ENCODE measurements at places on chromosomes 16 and 17.
A peak's percentile ranks its signal among the peaks of the same experiment; 100 is the strongest.

DNA sequence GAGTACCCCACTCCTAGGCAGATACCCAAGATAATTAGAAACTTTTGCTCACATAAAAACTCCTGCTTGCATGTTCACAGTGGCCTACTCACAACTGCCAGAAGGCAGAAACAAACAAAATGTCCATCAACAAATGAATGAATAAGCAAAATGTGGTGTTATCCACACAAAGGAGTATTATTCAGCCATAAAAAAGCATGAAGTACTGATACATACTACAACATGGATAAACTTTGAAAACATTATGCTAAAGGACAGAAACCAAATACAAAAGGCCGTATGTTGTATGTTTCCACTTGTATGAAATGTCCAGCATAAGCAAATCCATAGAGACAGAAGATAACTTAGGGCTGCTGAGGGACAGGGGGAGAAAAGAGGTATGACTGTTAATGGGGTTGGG is 1.9 kb downstream of the HSDL1 start:
- DNase-seq: no peak

- DNase-seq: peak; percentile 68
Measured at GRCh38 chr17:76515274-76515949, 14.2 kb upstream of the RHBDF2 start.

GRCh38 chr17:60652454-60653247 is 25.0 kb upstream of the BCAS3 start:
- DNase-seq: no peak

- DNase-seq: no peak
Measured at GRCh38 chr17:6994666-6995256, 1.1 kb upstream of the ALOX12 start.

DNA sequence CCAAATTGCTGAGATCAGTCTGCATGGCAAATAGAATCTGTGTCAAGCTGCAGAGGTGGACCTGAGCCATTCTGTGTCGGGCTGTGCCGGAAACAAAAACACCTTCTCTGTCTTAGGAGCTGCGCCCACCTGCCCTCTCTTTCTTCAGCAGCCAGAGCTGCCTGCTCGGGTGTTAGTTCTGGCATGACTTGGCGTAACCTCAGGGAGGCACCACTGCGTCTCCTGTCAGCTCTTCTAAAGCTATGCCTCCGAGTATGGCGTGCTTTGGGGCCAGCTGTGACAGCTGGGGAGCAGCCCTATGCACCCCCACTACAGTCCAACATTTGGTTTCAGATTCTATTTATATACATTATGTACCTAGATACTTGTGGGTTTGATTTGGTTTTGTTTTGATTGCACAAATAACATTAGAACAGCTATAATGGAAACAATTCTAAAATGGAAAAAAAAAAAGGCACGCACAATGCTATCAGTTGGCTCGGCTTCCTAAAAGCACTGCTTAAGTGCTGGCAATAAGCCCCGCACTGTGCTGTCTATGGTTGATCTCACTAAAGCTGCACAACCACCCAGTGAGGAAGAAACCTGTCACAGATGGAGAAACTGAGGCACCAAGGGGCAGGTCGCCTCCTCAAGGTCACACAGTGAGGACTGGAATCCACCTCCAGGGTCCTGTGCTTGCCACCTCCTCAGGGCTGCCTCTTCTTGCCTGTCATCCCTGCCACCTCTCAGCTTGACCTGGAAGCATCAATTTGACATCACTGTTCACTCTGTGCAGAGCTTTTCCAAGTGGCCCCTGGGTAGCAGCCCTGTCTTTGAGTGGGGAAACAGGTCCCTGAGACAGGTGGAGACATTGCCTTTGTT is 18.7 kb upstream of the ADGRG1 start:
- no peak for DNase-seq

DNA sequence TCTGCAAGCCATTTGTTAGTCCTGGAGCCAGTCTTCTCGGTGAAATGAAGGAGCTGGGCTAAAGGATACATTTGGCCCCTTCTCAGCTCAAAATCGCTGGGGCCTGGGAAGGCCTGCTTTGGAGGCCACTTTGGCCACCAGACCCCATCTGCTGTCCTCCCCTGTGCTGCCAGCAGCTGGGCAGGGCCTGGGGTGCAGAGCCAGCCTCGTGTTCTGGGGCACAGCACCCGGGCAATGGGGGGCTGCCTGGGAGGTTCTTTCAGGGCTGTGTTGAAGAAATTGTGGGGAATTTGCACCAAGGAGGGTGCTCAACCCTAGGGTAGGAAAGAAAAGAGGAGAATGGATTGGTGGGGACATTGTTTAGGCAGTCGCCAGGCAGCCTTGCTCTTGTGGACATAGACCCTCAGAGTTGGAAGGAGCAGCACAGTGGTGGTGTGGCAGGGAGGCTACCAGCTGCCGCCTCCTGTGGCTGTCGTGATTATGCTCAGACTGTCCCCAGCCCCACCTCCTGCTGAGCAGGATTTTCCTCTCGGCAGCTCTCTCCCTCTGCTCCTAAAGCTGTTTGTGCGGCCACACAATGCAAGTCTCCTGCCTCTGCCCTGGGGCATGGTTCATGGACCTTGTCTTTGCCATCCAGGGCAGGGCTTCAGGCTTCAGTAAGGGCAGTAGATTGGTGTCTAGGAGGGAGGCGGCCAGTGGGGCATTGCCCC is 174.8 kb downstream of the NTN1 start:
- DNase-seq: no peak

DNA sequence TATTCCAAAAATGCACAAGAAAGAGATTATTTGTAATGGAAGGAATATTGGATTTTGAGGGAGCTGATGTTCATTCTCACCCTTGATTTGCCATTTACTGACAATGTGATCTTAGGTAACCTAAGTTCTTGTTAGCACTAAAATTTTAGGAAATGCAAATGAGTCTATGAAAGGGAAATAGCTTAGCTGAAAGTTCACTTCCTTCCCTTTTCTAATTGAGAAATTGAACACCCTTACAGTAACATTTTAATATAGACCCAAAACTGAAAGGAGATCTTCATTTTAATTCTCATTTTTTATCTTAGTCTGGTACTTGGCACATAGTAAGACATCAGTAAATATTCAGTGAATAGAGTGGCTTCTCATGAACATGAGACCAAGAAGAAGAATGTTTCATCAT is 10.9 kb upstream of the WSB1 start:
- no peak for DNase-seq

DNA sequence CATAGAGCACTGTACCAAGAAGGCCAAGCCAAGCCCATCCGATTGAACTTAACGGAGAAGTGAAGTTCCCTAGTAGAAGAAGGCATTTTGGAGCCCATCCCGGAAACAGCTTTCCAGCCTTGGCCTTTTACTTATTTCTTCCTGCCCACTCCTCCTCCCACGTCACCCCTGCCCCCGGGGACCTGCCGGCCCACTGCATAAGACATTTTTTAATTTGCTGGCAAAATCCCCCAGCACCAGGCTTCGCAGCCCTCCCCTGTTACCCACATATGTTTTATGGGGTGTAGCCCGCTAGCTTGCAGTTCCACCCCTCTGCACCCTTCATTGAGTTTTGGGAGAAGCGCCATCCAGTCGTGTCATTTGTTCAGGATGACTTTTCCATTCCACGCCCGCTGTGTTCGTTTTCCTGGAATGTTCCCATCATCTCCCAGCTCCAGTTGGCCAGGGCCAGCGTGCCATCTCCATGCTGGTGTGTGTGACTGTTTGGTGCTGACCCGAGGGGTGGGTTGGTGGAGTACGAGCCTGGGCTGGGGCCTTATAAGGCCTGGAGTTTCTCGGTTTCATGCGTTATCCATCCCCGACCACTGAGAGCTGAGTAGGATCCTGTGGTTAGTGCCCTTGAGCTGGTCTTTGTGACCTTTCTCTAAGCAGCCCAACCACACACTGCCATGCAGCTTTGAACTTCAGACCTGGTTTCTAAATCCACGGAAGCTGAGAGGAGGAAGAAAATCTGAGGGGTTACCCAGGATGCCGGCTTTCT is 20.0 kb upstream of the TBX2 start:
- no peak for DNase-seq

DNA sequence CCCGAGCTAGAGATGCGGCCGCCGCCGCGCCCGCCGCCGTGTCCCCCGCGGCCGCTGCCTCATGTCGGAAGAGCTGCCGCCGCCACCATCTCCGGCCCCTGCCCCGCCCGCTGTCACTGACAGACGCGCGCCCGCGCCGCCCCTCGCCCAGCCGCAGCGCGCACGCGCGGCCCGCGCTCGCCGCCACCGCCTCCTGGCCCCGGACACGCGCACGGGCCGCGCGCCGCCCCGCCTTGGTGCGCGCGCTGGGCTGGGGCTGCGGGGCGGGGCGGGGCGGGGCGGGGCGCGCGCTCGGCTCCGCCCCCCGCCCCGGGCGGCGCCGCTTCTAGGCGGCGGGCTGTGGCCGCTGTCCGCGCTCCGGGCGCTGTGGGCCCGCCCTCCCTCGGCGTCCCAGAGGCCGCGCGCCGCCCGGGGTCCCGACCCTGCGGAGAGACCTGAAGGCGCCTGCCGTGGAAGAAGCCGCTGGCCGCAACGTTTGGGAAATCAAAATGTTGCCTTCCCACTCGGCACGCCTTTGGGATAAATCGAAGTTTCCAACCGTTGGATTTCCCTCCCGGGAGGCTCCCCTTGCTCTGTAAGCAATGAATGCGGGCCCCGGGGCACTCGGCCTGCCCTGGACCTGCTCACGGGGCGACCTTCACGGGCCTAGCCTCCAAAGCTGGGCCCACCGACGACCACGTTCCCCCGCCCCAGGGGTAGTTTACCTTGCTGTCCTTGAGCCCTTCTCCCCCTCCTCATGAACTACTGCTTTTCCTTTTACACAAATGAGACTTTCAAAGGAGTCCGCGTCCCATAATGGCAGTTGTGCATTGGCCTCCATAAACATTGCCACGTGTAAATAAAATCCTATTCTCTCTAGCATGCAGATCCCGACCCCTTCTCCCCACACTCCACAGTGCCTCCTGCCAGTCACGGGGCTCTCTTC is at the start of gene ADCY9:
TSS of gene ADCY9 (minus strand) at position 118 of the 925 bp plus-strand sequence. CDS start 1,000 bp downstream, outside the sequence.
- DNase-seq: peak; percentile 41

DNA sequence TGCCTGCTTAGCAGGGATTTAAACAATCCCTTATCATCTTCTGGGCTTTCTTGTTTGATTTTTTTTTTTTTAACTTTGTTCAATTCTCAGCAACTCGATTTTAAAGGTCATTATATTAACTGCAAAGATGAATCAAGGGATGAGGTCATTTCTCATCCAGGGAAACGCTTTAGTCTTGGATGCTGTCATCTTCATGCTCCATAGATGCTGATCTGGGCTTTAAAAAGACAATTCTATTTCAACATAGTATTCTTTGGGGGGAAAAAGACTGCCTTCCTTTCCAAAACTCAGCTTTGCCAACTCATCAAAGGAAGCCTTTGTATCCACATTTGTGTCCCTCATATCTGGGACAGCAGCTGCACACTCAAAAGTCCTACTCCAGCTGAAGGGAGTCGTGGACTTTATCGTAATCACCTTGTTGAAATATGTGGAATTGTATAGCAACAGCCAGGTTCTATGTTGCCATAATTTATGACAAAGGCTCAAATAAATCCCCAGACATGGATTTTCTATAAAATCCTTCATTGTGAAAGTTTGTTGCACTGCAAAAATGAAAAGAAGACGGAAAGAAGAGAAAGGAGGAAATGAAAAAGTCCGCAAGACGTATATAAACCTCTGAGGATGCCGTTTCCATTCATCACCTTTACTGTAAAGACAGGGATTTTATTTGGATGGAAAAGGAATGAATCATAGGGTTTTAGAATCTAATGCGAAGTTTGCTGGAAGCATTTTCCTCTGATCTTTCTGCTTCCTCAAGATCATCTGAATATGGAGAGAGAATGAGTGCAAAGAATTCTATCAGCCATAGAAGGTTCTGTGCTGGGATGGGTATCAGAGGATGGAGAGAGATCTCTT is 48.6 kb upstream of the XYLT1 start:
- DNase-seq: no peak

- peak; percentile 38 for DNase-seq
Measured at GRCh38 chr16:68605746-68606145, 39.4 kb upstream of the CDH3 start.

DNA sequence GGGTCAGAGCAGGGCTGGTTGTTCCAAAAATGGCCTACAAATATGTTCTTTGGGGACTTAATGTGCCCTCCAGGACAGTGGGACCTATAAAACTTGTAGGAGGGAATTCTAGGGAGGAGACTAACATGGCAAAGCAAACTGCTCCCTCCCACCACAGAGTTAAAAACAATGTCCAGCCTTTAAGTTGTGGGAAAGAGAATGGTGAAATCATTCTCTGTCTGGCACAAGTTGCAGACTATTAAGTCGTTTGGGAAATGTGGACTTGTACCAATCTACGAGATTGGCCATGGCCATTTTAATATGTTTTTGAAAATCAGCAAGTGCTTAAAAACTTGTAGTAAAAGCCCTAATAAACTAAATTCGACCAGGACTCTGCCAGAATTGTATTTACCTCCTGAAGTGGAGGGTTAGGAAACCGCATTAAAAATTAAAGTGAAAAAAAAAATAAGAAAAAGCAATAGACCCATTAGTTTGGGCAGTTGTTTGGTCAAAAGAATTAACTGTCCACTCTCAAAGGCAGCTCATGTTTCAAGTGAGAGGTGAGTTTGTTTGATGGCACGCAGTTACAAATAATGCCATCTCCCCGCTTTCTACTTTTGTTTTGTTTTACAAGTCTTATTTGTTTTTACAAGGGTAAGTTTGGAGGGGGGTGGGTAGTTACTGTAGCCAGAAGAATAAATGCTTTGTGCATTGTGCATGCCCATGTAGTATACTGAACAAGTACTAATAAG is 32.4 kb downstream of the ANKFN1 start:
- DNase-seq: no peak

DNA sequence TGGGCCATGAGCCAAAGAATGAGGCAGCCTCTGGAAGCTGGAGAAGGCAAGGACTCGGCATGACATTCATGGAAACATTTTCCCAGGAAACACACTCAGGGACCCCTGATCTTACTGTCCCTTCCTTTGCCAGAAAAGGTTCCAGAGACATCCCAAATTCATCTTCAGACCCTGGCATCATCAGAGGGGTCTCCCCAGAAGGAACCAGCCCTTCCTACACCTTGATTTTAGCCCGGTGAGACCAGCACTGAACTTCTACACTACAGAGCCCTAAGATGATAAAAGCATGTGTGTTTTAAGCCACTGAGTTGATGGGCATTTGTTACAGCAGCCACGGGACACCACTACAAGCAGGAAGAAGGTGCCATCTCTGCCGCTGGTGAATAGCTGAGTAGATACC is 262.3 kb downstream of the C16orf95 start:
- no peak for DNase-seq

DNA sequence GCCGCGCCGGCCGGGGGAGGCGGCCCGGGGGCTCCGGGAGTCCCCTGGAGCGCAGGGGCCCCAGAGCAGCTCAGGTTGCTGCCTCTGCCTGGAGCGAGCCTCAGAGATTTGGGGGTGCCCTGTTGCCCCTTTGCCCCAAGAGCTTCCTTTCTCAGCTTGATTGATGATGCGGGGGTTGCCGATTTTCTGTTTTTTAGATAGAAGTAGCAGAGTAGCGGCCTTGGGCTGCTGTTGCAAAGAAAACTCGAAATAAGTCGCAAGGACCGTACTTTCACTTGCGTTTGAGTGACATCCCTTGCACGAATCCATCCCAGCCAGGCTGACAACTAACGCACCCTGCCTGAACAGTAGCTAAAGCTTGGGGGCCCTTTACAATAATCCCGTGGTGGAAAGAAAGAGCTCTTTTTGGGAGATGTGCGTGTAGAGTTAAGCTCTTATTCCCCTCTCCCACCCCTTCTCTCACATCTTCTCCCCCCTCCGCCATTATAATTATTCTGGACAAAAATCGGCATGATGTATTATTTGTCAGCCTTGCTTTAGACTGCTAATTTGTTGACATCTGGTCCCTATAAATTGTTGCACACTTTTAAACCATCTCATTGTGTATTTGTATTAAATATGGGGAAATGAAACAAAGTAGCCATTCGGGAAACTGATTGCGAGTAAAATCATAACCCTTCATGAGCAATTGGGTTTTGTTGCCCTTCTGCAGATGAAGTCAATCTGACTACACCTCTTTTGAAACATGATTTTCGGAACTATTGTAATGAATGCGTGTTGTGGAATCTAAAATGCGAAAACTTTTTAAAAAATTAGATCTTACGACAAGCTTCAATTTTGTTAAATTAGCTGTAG is 873 bp downstream of the USP10 start:
- no peak for DNase-seq
